ENCODE measurements at places on chromosomes 3 and 15.

DNA sequence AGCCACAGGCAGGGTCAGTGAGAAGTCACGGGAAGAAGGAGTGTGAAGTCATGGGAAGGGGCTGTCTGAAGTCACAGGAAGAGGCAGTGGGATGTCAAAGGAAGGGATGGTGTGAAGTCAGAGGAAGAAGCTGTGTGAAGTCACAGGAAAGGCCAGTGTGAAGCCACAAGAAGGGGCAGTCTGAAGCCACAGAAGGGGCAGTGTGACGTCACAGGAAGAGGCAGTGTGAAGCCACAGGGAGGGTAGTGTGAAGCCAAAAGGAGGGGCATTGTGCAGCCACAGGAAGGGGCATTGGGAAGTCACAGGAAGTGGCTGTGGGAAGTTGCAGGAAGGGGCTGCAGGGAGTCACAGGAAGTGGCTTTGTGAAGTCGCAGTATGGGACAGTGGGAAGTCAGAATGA is 35.1 kb downstream of the GASK1A start:
- DNase-seq, result no peak

GRCh38 chr3:52494445-52494844 is 693 bp upstream of the STAB1 start:
- no peak for DNase-seq

- DNase-seq, result no peak
Measured at GRCh38 chr15:63371297-63371918, 10.2 kb downstream of the CA12 start.

GRCh38 chr3:142226474-142226873 is 1.1 kb upstream of the GK5 start:
- no peak for DNase-seq

GRCh38 chr15:88651136-88651732 is 12.4 kb downstream of the ISG20 start:
- no peak for DNase-seq

DNA sequence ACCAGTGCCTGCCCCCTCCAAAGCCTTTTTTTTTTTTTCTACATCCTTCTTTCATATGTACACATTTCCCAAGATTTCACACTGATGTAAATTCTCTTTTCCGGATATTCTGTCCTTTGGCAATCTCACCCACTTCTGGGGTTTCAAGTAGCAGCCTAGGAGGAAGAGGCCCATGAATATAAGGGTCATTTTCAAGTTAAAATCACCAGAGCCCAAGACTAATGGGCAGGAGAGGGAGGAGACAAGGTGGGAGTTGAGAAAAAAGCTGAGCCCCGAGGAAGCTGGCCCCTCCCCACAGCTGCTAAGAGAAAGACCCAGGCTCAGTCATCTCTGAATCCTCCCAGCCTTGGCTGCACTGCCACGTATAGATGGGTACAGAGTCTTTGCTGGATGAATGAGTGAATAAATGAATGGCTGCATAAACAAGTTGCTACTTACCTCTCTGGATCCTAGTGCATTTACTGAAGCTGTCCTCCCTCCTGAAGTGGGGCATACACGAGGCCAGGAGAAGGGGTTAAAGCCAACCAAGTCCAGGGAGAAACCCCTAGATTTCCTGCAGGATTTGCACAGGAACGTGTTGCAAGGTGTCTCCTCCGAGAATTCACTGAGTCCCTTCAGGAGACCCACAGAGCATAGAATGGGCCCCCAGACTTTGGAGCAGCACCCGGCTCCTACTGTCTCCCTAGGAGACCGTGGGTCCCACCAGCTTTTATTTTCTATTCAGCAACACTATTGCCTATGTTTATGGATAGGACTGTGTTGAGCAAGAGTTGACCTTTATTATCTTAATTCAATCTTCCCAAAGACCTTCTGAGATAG is 100.8 kb upstream of the LIPC start:
- DNase-seq, result no peak
